NCI-H460 (cell line): ENCODE measurements at places on chromosomes 16 and 17.

- no peak for DNase-seq
Observed at GRCh38 chr16:2027024-2028010, 615 bp downstream of the NHERF2 start.

DNA sequence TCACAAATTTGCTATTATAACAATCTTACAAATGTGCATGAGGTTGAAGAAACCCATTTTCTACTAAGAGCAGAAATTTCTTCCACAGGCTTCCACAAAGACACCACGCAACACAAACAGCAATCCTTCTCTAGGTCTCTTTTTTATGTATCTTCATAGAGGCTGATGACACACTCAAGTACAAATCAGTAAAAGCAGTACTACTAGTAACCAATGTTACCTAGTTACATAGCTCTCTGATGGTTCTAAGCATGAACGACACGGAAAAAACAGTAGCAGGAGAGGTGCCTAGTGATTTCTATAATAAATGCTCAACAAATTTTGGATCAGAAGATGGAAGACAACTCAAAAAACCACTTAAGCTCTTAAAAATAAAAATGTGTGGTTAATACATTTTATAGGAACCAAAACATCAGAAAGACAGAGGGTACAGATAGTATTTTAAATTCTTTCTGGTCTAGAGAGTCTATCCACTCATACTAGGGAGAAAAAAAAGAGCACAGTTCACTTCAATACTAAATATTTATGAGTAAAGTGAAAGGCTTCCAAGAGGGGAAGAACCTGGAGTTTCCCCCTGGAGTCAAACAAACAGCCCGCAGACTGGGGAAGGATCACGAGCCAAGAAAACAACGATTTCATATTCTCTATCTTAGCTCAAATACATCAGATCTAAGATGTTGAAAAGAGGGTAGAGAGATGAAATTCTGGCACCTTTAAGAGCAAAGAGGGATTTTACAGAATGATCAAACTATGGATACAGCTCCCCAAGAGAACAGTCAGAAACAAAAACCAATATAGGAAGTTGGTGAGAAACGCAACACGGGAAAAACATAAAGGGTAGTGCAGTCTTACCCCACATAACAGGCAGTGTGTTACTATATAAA, 40.2 kb downstream of the SMG6 start:
- no peak for DNase-seq

- peak; percentile 54 for DNase-seq
Observed at GRCh38 chr16:52912565-52913173, 140.0 kb downstream of the CHD9NB start.

GRCh38 chr16:87535855-87536794, 43.3 kb upstream of the ZCCHC14 start:
- DNase-seq, result no peak

DNA sequence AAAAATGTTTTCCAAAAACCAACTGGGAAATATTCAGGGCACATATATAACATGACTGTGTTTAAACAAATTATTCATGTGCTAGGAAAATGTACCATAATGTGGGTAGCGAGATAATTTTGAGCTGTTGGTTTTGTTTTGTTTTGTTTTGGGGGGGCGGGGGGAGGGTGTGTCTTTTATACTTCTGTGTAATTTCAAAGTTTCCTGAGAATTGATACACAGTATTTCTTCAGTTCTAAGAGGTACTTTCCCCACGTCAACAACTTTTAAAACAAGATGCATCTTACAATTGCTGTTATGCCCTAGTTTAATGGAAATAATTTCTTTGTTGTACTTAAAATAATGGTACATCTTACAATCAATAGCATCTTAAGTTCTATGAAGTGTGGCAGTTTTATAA, 99.7 kb upstream of the RPRML start:
- DNase-seq, result no peak

DNA sequence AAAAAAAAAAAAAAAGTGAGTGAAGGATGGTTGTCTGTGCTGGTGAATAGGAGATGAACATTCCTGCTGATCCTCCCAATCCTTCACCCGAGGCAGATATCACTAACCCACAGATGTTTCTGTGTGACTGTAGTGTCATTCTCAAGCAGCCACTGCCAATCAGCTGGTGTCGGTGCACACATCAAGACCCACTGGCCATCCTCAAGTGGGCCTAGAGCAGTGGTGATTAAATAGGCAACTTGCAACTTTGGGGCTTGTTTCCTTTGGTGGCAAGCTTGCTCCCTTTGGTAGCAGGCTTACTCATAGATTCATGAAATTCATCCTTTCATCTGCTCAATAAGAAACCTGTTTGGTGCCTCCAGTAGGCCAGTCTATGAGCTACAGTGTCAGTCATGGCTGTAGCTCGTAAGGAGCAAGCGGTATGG, 51.1 kb upstream of the LGALS9 start:
- no peak for DNase-seq

- no peak for DNase-seq
Observed at GRCh38 chr17:35730400-35731005, 936 bp upstream of the RASL10B start.
